ENCODE measurements at places on chromosomes 7 and 10.

- peak; percentile 97 for DNase-seq
Observed at GRCh38 chr10:56360967-56361612, at the start of gene ZWINT. ZWINT (minus strand) TSS chr10:56361259; CDS start chr10:56361236, 23 bp downstream.

- no peak for DNase-seq
Observed at GRCh38 chr7:98448766-98449165, 47.9 kb upstream of the BAIAP2L1 start.

DNA sequence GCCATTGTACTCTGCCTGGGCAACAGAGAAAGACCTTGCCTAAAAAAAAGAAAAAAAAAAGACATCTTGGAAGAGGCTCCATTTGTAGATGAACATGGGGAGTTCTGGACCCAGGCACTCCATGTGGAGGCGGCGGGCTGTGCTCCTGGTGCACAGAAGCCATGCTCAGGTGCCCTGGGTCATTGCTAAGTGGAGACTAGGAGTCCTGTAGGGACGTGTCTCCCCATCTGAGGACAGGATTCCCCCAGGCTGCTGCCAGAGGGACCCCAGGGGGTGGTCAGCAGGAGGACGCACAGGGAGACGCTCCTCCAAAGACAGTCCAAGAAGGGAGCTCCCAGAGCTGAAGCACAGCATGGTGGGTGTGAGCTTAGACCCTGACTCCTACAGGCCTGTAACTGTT, 34.3 kb downstream of the SBDS start:
- DNase-seq = no peak

GRCh38 chr7:12827219-12827821, 139.9 kb downstream of the ARL4A start:
- DNase-seq = no peak

GRCh38 chr10:29408847-29409240, 120.0 kb downstream of the LYZL1 start:
- DNase-seq = no peak

DNA sequence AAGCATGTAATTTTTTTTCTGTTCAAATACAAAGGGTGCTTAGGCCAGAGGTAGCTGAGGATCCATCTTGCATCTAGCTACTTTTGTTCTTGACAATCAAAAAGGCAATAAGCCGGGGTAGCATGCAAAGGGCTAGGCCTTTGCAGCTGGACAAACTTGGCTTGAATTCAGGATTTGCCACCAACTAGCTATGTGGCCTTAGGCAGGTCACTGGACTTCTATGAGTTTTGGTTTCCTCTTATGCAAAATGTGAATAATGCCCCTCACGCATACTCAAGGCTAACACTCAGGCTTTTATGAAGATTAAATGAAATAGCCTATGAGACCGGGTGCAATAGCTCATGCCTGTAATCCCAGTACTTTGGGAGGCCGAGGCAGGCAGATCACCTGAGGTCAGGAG, 19.3 kb downstream of the GFRA1 start:
- no peak for DNase-seq

DNA sequence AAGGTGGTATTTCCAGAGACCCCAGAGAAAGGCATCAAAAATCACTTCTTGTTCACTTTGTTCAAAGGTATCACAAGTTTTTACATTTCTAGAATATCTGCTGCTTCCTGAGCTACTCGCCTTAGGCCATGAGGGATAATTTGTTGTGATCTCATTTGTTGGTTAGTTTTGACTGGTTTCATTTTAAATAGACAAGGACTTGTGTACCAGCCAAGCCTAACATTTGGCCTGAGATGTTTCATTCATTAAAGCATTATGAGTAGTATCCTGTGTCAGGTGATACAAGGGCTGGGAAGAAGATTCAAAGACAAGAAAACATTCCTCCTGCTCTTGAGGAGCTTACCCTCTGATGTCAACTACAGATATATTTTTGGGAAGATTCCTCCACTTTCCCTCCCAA, 170.3 kb upstream of the FAM171A1 start:
- no peak for DNase-seq

DNA sequence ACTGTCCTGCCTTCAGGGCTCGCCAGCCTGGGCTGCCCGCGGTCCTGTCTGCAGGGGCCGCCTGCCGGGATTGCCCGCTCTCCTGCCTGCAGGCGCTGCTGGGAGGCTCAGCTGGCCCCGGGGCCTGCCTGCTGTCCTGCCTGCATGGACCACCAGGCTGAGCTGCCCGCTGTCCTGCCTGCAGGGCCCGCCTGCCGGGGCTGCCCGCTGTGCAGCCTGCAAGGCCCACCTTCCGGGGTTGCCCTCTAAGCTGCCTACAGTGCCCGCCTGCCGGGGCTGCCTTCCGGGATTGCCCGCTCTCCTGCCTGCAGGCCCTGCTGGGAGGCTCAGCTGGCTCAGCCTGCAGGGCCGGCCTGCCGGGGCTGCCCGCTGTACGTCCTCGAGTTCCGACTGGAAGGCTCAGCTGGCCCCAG, 164.4 kb downstream of the GLRX3 start:
- peak; percentile 84 for DNase-seq

GRCh38 chr10:75335191-75335590, 66.4 kb downstream of the ZNF503 start:
- no peak for DNase-seq

GRCh38 chr7:22920672-22921071, 93.3 kb downstream of the HYCC1 start:
- DNase-seq = no peak

- DNase-seq = no peak
Observed at GRCh38 chr10:106189292-106189691, 975.2 kb downstream of the SORCS1 start.

- DNase-seq = no peak
Observed at GRCh38 chr10:11451640-11452260, 159.7 kb downstream of the USP6NL start.

- no peak for DNase-seq
Observed at GRCh38 chr7:107917763-107918651, 27.0 kb downstream of the DLD start.

DNA sequence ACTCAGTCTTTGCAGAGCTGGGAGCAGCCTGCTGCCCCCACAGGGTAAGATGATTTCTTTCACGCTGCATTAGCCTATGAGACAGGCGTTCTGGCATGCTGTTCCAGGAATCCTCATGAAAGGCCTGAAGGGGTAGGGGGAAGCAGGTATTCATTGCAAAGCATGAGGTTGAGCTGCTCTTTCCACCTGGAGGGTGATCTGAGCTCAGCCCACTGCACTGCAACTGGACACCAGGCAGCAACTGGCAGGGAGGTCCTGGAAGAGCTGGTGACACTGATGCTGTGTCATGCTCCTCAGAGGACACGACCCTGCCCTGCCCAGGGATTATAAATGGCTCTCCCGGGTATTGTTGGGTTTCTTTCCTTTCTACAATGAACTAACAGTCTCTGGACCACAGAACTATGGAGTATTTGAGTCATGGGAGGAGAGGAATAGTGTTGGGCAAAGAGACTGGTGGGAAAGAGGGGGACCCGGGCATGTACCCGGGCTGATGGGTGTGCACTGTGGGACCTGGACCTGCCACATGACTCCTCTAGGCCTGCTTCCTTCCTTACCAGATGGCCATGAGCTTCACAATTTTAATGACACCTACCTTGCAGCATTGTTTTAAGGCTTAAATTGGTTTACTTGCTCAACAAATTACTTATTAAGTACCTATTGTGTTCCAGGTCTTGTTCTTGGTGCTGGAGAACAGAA, 24.3 kb downstream of the SLC25A28 start:
- no peak for DNase-seq

- DNase-seq = no peak
Observed at GRCh38 chr7:54180796-54181195, 361.4 kb upstream of the VSTM2A start.

GRCh38 chr10:23514321-23514720, 75.4 kb downstream of the OTUD1 start:
- no peak for DNase-seq

DNA sequence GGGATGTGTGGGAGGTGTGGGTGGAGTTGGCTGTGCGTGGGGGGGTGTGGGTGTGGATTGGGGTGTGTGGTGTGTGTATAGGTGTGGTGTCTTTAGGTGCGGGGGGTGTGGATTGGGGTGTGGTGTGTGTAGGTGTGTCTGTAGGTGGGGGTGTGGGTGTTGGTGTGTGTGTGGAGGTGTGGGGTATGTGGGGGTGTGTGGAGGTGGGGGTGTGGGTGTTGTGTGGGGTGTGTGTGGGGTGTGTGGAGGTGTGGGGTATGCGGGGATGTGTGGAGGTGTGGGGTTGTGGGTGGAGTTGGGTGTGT, 33.9 kb downstream of the SPDYE17 start:
- no peak for DNase-seq

DNA sequence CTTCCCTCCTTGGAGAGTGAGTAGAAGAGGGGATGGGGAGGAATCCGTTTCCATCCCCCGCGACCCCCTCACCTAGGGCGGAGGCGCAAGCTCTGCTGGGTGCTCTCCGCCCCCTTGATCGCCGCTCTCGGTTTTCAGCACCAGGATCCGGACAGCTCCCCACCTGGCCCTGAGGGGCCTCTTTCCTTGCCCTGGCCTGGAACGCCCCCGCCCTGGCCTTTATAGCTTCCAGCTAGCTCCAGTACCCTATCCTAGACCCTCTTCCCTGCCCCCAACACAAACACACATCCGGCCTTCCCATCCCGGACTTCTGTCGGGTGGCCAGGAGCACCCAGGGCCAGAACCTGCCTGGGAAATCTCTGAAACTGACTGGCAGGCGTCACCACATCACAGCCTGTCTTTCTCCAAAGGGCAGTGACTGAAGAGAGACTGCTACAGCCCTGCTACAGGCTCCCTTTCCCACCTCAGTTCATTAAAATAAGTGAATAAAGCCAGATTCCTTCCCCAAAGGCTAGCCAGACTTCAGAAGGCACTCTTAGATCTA, 72.3 kb upstream of the LEP start:
- DNase-seq = no peak

- no peak for DNase-seq
Observed at GRCh38 chr10:99393683-99394082, 36.7 kb downstream of the GOT1 start.

DNA sequence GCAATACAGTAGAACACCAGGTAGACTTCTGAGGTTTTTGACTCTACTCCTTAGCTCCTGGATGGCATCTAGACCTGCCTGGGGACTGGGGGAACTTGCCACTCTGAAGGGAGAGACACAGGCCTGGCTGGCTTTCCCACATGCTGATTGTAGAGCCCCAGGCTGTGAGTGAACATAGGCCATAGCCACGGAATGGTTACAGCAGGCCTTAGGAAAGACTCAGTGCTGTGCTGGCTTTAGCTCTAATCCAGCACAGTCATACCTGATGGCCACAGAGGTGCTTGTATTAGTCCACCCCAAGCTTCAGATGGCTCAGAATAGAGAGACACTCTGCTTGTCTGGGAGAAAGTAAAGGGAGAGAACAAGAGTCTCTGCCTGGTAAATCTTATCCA, 35.0 kb upstream of the ARHGAP12 start:
- DNase-seq = no peak

- no peak for DNase-seq
Observed at GRCh38 chr7:833601-834258, 1.5 kb downstream of the SUN1 start.

GRCh38 chr7:3301831-3302618, 973 bp downstream of the SDK1 start:
- DNase-seq = no peak

- no peak for DNase-seq
Observed at GRCh38 chr7:111866787-111867186, 304.5 kb upstream of the IMMP2L start.

- DNase-seq = no peak
Observed at GRCh38 chr7:2528481-2529095, 9.0 kb downstream of the LFNG start.

GRCh38 chr10:17062493-17062892, 67.1 kb downstream of the CUBN start:
- no peak for DNase-seq

DNA sequence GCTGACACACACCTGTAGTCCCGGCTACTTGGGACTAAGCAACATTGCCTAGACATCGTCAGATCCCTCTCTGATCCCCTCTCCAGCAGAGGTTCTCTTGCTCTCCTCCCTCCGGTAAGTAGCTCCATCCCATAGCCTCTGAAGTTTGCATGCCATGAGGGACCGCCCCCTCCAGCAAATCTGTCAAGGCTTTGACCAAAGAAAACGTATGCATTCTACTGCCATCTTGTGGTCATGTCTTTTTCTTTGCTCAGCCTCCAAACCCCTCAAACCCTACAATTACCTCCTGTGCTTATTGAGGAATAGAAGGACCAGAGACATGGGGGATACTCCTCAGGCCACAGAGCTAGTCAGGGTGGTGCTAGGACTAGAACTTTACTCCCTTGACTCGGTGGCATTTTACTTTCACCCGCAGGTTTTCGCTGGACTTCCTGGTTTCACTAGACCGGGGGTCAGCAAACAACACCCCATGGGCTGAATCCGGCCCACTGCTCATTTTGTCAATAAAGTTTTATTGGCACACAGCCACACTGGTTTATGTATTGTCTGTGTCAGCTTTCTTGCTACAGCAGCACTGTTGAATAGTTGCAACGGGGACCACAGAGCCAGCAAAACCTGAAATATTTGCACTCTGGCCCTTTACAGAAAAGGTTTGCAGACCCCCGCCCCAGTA, 202.6 kb upstream of the FOXK1 start:
- DNase-seq = peak; percentile 41

- no peak for DNase-seq
Observed at GRCh38 chr7:40640566-40640965, 505.8 kb downstream of the SUGCT start.

DNA sequence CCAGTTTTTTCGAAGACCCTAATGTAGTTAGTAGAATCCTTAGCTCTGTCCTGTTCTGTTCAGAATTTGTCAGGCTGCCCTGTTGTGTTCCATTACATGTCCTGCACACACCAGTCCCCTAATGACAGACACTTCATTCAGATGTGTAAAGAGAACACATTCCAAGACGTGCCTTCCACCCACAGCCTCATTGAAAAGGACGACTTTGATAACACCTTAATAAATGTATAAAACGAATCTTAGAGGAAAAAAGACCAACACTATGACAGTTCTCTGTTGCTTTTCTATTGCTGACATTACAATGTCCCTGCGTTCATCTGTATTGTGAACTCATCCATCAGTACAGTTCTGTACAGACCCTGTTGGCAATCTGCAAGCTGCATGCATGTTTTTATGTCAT, 3.5 kb downstream of the LRRTM3 start:
- DNase-seq = no peak

DNA sequence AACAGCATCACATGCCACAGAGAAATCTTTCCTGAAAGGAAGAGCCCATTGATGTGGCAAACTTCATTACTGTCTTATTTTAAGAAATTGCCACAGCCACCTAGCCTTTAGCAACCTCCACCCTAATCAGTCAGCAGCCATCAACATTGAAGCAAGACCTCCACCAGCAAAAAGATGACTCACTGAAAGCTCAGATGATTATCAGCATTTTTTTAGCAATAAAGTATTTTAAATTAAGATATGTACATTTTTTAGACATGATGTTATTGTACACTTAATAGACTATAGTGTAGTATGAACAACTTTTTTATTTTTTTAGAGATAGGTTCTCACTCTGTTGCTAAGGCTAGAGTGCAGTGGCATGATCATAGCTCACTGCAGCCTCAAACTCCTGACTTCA, 14.8 kb downstream of the STEAP1B start:
- DNase-seq = no peak
